ENCODE measurements at places on chromosomes 1 and 21.

DNA sequence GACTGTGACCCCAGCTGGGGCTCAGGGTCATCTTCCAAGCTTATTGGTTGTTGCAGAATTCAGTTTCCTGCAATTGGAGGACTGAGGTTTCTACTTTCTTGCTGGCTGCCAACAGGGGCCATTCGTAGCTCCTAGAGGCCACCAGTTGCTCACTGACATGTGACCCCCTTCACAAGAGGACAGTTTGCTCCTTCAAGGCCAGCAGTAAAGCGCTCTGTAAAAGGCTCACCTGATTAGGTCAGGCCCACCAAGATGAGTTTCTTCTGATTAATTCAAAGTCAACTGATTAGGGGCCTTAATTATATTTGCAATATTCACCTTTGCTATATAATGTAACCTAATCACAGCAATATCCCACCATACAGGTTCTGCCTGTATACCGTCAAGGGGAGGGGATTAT lies 68.9 kb downstream of the SLC9A1 start:
- H3K4me1 ChIP-seq, result no peaks in the 10 kb centered on the region
- H3K27ac ChIP-seq, result peak overlapping the region; percentile 35

GRCh38 chr1:182111496-182111895 lies 50.0 kb upstream of the ZNF648 start:
- peaks cover 81% of the 10 kb centered on the region for H3K27me3 ChIP-seq
- no peaks in the 10 kb centered on the region for H3K36me3 ChIP-seq
- no peak overlapping the region for H3K27ac ChIP-seq
- no peak for DNase-seq

DNA sequence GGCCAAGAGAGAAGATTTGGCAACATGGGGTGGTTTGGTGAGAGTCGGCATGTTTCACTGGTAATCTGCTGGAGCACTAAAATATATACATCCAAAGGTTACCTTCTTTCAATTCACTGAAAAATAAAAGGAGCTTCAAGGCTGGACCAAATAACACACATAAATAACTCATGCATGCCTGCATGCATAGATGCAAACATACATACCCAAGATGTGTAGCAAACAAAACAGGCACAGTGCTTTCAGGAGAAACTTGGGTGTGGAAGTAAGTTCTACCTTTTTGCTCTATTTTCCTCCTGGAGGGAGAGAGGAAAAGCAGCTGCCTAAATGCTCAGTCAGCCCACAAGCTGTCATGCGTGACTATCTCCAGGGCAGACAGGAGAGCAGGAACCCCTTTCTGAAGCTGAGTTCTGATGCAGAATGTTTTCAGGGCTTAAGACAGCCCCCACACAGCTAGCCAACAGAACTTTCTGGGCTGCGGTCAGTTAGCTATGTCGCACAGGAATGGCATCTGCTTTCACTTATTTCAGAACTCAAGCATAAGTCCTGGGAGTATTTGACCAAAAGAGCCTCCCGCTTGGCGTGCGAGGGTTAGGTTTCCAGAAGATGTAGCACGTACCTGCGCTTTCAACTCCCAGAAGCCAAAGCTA lies 166.2 kb downstream of the TOMM20 start:
- H3K27me3 ChIP-seq, result no peaks in the 10 kb centered on the region
- DNase-seq, result no peak
- H3K4me1 ChIP-seq, result peaks cover 55% of the 10 kb centered on the region
- peak overlapping the region; percentile 69 for H3K4me3 ChIP-seq

- DNase-seq, result no peak
- H3K36me3 ChIP-seq, result peaks cover 2% of the 10 kb centered on the region
- H3K27ac ChIP-seq, result no peak overlapping the region
- no peaks in the 10 kb centered on the region for H3K27me3 ChIP-seq
- H3K4me1 ChIP-seq, result peaks cover 20% of the 10 kb centered on the region
- no peak overlapping the region for H3K4me3 ChIP-seq
These were observed 43.5 kb downstream of the TMCC2 start for GRCh38 chr1:205271277-205271676.

DNA sequence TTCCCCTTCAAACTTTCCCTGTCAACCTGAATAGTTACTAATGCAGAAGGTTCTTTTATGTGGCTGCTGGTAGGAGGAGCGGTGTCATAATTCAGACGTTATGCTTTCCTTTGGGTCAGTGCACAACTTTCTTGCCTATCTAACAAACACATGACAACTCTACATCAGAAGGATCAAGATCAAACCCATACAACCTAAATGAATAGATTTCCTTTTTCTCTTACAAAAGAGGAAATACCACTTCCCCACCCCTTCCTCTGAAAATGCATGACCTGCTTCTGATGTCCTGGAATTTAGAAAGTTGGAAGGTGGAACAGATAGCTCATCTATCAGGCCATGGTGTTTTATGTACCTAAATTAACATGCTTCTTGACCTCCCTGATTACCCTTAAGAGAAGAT lies 75.7 kb upstream of the ADGRL4 start:
- no peaks in the 10 kb centered on the region for H3K27me3 ChIP-seq
- H3K4me1 ChIP-seq, result no peaks in the 10 kb centered on the region
- H3K27ac ChIP-seq, result no peak overlapping the region
- no peak overlapping the region for H3K4me3 ChIP-seq

DNA sequence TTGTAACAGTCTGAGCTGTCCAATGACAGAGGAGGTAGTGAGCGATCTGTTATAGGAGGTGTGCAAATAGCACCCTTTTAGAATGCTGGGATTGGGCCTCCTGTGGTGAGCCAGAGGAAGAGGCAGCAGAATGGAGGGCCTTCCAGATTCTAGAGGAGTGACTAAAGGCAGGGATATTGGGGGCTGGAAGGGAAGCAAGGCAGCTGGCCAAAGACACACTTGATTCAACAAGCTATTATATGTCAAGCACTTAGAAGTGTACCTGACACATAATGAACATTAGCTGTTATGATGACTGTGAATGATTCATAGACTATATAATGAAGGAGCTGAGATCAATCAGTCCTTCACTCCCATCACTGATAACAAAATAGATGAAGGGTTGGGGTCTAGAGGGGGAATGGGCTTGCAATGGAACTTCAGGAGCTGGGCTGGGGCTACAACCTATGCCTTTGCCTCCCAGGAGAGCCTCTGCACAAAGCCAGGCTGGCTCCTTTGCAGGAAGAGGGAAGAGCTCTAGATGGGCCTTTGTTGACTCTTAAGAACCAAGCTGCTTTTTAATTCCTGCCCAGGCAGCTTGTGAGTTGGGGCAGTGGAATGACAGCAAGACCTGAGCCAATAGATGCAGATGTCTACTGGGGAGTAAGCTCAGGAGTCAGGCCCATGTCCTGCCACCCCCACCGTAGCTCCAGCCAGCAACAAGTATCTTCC lies 2.3 kb upstream of the MKNK1 start:
- peaks cover 66% of the 10 kb centered on the region for H3K4me1 ChIP-seq
- DNase-seq, result no peak
- H3K36me3 ChIP-seq, result peaks cover 21% of the 10 kb centered on the region
- peak overlapping the region; percentile 44 for H3K4me3 ChIP-seq

DNA sequence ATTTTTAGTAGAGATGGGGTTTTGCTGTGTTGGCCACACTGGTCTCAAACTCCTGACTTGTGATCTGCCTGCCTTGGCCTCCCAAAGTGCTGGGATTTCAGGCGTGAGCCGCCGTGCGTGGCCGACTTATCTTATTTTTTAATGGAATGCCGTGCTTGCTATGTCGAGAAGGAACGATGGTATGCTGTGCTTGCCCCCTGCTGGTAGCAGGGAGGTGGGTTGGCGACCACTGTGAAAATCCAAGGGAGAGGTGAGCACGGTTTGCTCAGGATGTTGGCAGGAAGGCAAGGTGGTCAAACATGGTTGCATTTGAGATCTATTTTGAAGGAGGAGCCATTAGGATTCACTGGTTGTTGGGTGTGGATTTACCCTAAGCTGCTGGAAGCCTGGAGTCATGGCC lies 45.8 kb upstream of the RCC2 start:
- H3K36me3 ChIP-seq, result no peaks in the 10 kb centered on the region
- no peak overlapping the region for H3K27ac ChIP-seq
- H3K27me3 ChIP-seq, result peaks cover 27% of the 10 kb centered on the region
- H3K4me1 ChIP-seq, result no peaks in the 10 kb centered on the region
- DNase-seq, result no peak
- no peak overlapping the region for H3K4me3 ChIP-seq

DNA sequence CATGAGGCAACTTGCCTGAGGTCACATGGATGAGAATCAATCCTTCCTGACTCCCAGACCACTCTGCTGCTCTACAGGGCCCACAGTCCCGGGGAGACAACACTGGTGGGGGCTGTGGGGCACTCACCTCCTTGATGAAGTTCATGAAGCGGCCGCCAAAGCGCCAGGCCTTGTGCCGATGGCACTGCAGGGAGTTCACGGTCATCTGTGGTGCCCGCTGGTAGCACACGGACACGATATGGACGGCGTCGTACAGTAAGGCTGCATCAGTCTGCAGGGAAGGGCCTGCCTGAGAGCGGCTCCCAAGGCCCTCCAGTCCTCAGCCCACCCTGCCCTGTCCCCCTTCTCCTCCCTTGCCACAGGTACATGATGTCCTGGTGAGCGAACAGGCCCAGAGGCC lies 175.3 kb downstream of the GRIK3 start:
- peaks cover 63% of the 10 kb centered on the region for H3K27me3 ChIP-seq
- no peak for DNase-seq
- H3K27ac ChIP-seq, result no peak overlapping the region
- H3K36me3 ChIP-seq, result no peaks in the 10 kb centered on the region

DNA sequence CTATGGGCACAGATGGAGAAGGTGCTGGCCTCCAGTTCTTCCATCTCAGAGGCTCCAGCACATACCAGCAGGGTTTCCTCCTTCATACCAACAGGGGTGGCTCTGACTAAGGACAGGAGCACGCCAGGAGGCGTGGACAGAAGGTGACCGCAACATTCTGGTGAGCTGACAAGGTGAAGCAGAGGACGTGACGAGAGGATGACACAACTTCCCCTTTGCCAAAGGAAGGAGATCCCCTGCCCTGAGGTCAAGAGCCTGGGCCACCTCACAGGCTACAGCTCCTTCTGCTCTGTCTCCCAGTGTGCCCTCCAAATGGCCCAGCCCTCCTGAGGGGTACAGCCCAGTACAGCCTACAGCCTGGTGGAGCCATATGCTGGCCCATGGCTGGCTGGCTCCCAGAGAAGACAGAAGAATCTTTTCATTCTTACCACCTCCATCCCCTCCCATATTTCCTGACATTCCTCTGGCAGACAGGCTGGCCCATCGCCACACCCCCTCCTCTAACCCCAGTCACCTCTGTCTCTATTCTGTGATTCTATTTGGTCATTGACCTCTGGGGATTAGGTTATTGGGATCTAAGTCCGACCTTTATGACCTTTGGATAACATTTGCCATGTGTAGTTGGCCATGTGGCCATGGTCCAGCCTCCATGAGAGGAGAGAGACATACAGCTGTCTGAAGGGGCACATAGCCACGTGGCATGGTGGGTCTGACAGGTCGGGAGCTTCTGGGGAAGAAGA lies 5.1 kb upstream of the LAMB3 start:
- H3K36me3 ChIP-seq, result peaks cover 1% of the 10 kb centered on the region
- no peak for DNase-seq
- H3K4me3 ChIP-seq, result no peak overlapping the region
- no peak overlapping the region for H3K27ac ChIP-seq

- H3K27me3 ChIP-seq, result peaks cover 6% of the 10 kb centered on the region
- DNase-seq, result no peak
- H3K27ac ChIP-seq, result no peak overlapping the region
- no peaks in the 10 kb centered on the region for H3K36me3 ChIP-seq
These were observed 43.1 kb downstream of the CASZ1 start for GRCh38 chr1:10753299-10753698.

DNA sequence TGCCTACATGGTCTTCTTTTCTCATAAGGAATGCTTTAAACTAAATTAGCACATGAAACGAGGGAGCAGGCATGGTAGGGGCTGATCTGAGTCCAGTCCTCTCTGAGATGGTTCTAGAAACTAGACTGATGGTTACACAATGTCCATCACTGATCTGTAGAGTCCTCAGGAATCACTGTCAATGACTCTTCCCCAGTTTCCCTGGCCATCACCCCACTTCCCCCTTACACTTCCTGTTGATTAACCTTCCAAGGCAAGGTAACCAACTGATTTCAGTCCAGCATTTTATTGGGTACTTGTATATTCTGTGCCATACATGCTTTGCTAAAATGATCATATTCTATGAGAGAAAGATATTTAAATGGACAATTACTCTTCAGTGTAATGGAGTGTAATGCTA lies 100.6 kb upstream of the ARTN start:
- no peak overlapping the region for H3K4me3 ChIP-seq
- H3K4me1 ChIP-seq, result peaks cover 35% of the 10 kb centered on the region
- no peak for DNase-seq
- H3K36me3 ChIP-seq, result peaks cover 7% of the 10 kb centered on the region

- H3K27ac ChIP-seq, result no peak overlapping the region
- H3K4me3 ChIP-seq, result no peak overlapping the region
- DNase-seq, result no peak
- H3K36me3 ChIP-seq, result peaks cover 2% of the 10 kb centered on the region
- no peaks in the 10 kb centered on the region for H3K4me1 ChIP-seq
These were observed 110.4 kb downstream of the PATJ start for GRCh38 chr1:61852670-61853015.

DNA sequence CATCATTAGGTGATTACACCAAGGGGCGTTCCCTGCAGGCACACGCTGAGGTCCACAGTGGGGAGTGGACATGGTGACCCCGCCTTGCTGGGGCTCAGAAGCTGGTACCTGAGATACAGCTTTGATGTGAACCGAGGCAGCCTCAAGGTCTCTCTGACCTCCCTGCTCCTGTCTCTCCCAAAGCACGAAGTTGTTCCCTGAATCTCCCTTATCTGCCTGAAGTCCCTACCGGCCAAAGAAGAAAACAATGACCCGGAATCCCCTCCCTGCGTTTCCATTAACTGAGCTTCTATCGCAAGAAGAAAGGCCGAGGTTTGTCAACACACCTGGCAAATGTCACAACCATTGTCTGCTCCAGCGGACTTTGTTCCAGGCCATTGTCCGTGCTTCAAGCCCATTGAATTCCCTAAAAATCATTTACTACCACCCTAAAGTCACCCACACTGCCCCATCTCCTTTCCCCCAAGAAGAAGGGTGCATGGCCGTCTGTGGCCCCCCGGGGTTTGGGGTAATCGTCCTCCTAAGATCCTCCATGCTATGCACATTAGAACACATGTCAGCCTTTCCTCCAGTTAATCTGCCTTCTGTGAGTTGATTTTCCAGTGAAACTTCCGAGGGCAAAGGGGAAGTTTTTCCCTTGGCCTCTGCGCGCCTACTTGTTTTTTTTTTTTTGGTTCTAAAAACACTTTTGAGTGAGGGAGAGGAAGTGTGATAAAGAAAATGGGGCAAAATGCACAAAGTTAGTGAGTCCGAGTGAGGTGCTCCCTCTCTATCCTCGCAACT lies 48.1 kb upstream of the COL18A1 start:
- no peak for DNase-seq
- H3K4me1 ChIP-seq, result no peaks in the 10 kb centered on the region
- H3K36me3 ChIP-seq, result no peaks in the 10 kb centered on the region
- H3K27me3 ChIP-seq, result peaks cover 71% of the 10 kb centered on the region
- H3K27ac ChIP-seq, result no peak overlapping the region
- no peak overlapping the region for H3K4me3 ChIP-seq

GRCh38 chr1:203085528-203086406 lies at the start of gene MYOG:
MYOG (minus strand) TSS chr1:203086012; CDS start chr1:203085961, 51 bp downstream.
- DNase-seq, result no peak
- peaks cover 69% of the 10 kb centered on the region for H3K27me3 ChIP-seq
- H3K27ac ChIP-seq, result no peak within 1 kb of the TSS
- no peaks in the 10 kb centered on the region for H3K36me3 ChIP-seq

Data from central memory CD8-positive, alpha-beta T cell (primary cell).